ENCODE measurements at places on chromosomes 13 and 19.

DNA sequence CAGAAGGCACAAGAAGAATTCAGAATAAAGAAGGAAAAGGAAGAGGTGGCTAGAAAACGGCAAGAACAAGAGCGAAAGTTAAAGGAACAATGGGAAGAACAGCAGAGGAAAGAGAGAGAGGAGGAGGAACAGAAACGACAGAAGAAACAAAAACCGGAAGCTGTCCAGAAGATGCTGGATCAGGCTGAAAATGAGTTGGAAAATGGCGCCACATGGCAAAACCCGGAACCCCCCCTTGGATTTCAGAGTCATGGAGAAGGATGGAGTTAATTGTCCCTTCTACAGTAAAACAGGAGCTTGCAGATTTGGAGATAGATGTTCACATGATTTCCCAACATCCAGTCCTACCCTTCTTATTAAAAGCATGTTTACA, 6.7 kb downstream of the CD209 start:
- no peak for DNase-seq

DNA sequence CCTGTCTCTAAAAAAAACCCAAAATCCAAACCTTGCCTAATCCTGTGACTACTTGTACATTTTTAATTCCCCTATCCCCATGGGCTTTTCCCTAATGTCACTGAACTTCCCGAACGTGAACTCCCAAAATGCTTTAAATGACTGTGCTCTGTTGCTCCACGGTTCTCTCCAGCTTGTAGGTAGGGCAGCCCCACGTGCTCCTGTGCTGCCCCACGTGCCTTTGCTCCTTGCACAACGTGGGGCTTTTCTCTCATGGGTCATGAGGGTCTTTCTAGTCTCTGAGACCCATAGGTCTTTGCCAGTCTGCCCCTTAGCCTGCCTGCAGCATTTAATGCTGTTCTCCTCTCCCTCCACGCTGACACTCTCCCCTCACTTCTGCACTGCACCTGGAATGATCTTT, 122.0 kb downstream of the SHISA2 start:
- no peak for DNase-seq

DNA sequence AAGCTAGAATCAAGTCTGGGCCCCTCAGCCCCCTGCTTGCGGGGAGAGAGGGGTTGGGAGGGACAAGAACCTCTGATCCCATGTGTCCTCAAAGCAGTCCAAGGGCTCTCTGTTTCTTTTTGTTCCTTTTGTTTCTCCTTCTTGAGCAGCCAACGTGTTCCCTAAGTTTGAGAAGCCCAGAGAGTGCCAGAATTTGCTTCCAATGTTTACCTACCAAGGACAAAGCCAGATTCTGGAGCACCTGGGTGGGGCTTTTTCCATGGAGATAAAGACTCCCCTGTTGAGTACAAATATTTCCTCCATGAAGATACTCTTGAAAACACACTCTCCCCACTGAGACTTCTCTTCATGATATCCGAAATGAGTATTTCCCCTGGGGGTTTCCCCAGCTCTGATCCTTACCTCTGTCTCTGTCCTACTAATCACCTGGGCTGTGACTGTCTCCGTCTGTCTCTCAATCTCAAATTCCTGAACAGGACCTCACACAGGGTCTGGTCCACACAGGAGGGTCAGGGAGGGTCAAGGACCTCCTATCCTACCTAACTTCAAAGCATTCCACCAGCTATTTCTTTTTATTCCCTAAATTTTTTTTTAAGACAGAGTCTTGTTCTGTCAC, 27.4 kb downstream of the CD177 start:
- no peak for DNase-seq

DNA sequence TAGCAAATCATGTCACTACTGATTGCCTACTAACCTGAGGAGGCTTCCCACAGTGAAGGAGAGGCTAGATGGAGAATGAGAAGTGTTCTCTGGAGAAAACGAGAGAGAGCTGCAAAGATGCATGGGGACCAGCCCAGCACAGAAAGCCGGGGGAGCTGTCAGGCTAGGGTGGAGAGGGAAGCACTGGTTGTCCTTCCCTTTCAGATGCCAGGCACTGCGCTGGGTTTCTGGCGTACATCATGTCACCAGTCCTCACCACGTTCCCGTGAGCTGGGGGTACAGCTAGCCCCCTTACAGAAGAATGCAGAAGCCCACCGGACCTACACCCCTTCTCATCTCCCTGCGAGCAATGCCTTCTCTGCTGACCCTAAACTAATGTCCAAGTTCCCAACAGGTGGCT, 86.0 kb downstream of the STK24 start:
- no peak for DNase-seq
